Adipocyte (in vitro differentiated cells): ENCODE measurements at places on chromosomes 7 and 10.
A peak's percentile ranks its signal among the peaks of the same experiment; 100 is the strongest.

DNA sequence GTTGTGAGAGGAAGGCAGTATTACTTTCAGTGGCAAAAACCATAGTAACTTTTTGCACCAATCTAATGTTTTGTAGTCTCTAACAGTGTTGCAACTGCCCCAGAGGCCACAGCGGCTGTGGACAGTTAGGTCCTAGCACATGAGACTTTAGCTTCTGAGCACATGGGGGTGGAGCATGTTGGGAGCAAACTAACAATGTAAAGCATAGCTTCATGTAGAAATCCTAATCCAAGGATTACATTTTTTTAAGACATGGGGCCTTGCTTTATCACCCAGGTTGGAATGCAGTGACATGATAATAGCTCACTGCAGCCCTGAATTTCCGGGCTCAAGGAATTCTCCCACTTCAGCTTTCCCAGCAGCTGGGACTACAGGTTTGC is 49.0 kb downstream of the LAMB1 start:
- DNase-seq: no peak

DNA sequence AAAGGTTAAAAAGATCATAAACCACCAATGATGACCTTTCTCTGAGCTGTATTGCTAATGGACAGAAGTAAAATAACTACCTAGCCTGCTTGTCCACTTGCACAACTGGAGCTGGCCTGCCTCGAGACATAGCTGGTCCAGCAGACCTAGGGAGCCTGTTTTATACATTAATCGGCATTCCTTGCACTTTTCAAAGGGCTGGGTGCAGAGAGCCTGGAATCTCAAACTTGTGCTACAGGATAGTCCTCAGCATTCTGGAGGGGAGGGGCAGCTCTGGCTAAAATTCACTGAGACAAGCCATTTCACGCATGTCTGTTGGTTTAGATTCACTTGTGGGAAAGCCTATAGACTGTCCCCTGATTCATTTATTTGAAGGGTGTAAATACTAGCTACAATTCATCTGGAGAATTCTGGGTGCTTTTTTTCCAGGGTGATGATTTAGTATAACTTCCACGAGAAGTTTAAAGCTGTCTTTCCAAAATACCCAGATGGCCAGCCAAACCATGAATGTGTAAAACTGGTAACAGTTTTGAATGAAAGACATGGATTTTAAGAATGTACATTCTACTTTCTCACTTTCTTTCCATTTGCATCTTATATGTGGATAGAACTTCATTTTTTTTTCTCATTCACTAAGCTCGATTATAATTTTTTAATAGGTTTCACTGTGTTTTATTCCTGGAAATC is 389.4 kb downstream of the KCNMA1 start:
- DNase-seq: no peak

GRCh38 chr7:87146740-87147386 is 5.4 kb upstream of the DMTF1 start:
- DNase-seq: no peak

DNA sequence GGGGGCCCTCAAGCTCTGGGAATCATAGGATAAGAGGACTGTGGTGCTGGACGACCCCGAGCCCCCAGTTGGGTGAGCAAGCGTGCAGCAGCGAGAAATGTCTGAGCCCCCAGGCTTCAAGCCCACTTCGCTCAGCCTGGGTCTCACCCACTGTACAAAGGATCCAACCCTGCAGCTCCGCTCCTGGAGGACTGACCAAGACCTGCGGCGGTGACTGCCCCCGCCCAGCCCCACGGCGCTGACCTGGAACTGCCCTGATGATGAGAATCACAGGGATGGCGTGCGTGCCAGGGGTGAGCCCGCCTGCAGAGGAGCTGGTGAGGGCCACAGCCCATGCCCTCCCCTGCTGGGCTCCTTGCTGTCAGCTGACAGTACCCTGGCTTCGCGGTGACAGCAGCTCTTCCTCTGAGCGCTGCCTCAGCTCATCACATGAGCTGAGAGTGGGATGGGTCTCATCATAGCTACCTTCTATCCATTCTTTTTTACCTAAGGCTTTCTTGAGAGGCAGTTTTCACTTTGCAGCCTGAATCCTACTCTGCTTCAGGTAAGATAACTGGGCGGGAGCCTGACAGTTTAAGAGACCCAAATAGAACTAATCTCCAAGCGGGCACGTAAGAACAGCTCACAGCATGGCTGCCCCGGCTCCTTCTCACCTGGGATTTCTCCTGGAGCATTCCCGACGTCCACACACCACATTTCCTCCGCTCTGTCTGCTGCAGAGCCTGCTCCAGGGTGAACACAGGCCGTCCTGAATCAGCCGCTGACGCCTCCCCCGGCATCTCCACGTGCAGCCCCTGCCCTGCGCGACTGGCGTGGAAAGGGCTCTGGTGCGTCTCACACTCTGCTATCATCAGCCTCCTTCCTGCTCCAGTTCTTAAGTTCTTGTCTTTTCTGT is 329.9 kb downstream of the PTPRN2 start:
- no peak for DNase-seq

DNA sequence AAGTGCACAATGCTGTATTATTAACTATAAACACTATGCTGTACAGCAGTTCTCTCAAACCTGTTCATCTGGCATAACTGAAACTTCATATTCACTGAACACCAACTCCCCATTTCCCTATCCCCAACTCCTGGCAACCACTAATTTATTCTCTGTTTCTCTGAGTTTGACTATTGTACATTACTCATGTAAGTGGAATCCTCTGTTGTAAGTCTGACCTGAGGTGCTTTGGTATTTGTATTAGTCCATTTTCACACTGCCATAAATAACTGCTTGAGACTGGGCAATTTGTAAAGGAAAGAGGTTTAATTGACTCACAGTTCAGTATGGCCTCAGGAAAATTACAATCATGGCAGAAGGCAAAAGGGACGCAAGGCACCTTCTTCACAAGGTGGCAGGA is 266.3 kb downstream of the PPP1R3A start:
- DNase-seq: peak; percentile 6

DNA sequence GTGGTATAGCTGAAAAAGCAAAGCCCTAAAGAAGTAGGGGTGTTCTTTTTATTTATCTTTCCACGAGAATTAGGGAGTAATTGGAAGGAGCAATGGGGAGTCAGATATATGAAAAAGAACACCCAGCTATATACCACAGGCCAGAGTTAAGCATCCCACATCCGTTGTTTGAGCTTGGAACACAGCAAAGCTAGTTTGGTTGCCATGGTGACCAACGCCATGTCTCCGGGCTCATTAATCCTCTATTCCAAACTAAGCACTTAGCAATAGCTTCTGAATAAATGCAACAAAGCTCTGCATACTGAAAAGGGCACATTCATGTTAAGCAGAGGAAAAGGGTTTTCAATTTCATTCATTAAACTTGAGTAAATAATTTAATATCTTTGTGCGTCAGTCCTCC is 23.5 kb downstream of the ASB4 start:
- DNase-seq: no peak
